ENCODE measurements at places on chromosomes 5 and 9.

GRCh38 chr9:83387401-83388185, 150.6 kb downstream of the FRMD3 start:
- DNase-seq: no peak

DNA sequence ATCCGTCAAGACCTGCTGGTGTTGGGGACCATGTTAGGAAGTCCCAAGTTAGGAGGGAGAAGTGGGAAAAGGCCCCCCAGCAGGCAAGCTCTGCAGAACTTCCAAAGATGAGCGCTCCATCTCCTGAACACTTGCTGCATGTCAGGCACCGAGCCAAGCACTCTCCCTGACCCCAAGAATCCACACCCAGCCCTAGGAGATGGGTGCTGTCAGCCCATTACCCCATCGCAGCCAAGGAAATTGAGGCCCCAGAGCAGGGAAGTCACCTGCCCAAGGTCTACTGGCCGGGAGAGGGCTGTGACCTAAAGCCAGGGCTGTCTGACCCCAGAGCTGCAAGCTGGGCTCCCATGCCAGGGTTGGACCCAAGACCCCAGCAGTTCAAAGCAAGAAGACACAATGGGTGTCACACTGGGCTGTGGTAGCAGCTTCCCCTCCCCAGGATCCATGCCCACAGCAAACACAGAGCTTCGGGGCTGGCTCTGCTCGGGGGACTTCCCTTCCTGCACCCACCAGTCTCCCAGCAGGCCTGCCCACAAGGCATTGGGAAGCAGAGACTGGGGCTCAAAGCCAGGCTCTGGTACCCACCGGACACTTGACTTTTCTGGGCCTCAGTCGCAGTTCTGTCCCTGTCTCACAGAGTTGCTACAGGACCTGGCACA, 13.5 kb downstream of the EEIG1 start:
- DNase-seq: no peak

DNA sequence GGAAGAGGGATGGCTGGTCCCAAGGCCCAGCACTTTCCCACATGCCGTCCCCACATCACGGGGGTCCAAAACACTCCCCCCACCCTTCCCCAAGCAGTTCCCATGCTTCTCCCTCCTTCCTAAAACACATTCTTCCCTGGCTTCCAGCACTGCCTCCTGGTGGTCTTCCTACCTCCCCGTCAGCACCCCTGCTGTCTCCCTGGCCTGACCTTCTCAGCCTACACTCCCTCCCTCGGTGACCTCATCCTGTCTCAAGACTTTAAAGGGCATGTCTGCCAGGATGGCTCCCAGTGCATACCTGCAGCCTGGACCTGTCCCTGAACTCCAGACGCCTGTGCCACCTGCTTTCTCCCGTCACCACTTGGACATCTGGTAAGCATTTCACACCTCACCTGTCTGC, 4.3 kb upstream of the NCS1 start:
- DNase-seq: no peak

DNA sequence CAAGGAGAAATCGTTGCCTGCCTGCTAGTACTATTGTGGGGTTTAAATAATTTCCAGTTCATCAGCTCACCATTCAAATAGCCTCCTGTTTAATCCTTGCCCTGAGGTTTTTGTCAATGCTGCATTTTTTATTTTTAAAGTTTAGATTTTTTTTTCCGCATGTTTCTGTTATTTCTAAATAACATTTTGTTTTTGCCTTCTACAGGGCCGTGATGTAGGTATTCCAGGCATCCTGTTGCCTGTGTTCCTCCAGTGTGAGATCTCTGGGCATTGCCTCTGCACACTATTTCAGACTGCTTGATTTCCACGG, 124.3 kb downstream of the HSD17B3 start:
- no peak for DNase-seq

DNA sequence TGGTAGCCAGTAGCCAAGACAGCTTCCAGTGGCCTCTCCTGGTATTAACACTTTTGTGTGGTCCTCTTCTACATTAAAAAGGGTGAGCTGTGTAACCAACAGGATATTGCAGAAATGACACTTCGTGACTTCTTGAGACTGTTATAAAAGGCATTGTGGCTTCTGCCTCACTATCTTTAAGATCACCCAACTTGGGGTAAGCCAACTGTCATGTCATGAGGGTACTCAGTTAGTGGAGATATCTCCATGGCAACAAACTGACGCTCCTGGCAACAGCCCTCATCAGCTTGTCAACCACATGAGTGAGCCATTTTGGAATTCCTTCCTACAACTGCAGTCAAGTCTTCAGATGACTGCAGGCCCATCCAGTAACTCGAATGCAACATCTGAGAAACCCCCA, 121.7 kb downstream of the DEPDC1B start:
- no peak for DNase-seq

GRCh38 chr9:116491659-116492058, 195.4 kb upstream of the TRIM32 start:
- no peak for DNase-seq

DNA sequence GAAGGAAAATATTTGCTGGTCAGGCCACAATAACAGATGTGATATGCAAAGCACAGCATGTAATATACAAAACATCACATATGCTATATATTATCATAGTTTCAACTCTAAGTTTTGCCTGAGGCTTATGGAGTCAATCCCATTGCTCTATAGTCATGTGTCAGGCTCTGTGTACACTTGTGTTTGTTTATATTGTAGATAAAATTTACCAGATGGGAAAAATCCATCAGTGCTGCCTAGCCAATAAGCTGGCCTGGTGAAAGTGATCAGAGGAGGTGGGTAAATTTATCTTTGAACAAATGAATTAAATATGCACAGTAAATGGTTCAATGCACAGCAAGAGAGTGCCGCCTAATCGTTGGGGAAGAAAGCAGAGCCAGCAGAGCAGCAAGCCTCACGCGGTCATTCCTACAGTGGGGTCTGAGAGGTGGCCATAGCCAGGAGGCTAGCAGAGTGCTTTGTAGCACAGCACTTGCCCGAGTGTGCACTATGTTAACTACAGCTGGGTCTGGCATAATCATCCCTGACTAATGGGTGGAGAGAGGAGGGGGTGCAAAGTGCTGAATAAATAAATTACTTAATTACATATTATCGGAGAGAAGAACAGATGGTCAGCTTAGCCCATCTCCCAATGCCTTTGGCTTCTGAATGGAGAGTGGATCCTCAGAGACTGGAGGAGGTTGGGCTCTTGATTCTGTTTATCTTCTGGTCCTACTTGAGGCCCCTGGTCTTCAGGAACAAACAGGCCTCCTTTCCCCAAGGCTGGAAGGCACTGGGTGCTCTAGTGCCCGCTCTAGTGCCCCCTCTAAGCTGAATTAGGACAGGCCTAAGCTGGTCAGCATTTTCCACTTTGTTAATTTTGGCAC, 153.5 kb downstream of the MAT2B start:
- no peak for DNase-seq

- no peak for DNase-seq
Observed at GRCh38 chr9:15433661-15434060, 11.0 kb downstream of the SNAPC3 start.

- no peak for DNase-seq
Observed at GRCh38 chr5:174720612-174721529, 3.5 kb upstream of the MSX2 start.

DNA sequence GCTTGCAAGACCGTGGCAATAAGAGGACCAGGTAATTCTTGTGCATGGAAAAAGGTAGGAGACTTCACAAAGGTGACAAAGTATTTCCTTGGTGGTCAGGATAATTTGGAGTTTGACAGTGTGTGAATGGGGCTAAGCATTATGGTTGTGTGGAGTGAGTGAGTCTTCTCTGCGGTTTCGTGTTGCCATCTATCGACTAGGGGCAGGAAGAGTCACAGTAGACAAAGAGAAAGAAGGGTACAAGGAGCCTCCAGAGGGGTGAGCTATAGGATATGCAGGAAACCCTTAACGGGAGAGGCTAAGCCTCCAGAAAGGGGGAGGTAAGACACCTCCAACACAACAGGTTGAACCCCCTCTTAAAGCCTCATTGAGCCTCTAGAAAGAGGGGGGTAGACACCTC, 64.0 kb upstream of the RANBP6 start:
- DNase-seq: no peak

DNA sequence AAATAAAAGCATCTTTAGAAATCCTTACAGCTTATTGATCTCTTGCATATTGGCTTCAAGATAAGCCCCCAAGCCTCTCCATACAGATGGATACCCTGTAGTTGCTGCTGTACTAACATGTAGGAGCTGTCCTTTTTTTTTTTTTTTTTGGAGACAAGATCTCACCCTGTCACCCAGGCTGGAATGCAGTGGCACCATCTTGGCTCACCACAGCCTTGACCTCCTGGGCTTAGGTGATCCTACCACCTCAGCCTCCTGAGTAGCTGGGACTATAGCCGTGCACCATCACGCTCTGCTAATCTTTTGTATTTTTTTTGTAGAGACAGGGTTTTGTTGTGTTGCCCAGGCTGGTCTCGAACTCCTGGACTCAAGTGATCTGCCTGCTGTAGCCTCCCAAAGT, 35.4 kb downstream of the SNX30 start:
- DNase-seq: no peak

DNA sequence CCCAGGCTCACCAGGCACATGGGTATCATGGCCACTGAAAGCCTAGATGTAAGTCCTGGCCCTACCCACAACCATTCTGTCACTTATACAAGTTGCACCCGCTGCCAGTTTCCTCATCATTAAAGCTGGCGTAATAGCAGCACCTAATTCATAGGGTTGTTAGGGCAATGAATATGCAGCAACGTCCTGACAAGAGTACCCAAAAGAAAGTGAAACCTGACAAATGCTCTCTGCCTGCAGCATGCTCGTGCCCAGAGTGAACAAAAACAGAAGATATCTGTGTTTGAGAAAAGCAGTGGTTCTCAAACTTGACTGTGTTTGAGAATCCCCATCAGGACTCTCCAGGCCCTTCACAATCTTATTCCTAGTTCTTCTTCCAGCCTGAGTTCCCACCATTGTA, 632.4 kb downstream of the SEMA5A start:
- DNase-seq: no peak

GRCh38 chr9:70902692-70903131, 218.7 kb downstream of the TRPM3 start:
- DNase-seq: no peak

- no peak for DNase-seq
Observed at GRCh38 chr5:137731176-137731575, 4.7 kb downstream of the KLHL3 start.

DNA sequence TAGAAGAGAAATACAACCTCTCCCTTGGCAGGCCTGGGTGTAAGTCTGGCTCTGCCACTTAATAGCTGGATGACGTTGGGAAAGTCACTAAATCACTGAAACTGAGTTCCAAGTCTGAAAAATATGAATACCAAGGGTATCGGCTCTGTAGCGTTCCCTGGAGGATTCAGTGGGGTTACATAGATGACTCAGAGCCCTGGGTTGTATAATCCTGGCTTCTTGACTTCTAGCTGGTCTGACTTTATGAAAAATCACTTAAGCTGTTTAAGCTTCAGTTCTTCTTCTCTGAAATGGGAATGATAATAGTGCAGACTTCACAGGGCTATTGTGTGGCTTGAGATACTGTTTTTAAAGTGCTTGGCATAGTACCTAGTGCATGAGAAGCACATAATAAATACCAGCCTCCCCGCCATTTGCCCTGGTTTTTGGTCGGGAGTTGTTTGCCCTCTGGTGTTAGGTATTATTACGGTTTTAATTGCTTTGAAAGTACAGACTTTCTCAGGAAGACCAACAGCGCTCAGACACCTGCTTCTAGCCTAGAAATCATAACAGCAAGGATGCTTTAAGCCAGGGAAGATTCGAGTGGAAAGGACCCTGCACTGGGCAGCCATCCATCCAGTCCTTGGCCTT, 43.0 kb downstream of the CYFIP2 start:
- DNase-seq: no peak

GRCh38 chr9:8822667-8823025, 1023.1 kb upstream of the DMAC1 start:
- no peak for DNase-seq

DNA sequence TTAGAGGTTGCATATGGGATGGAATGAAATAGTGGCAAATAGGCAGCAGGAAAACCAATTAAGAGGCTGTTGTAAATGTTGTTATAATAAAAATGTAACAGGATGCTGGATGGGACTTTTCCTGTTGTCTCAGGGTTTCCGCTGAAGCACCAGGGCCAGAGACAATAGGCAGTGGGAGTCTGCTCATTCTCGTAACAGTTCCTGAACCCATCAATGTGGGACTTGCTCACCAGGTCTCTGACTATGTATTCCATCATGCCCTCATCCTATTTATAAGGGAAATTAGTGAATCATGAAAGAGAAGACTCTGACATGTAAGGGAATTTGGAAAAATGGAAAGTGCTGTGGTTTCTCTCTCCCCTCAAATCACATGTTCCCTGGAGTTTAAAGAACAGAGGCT, 23.5 kb upstream of the SSBP2 start:
- no peak for DNase-seq

- no peak for DNase-seq
Observed at GRCh38 chr5:116747881-116748280, 173.3 kb upstream of the SEMA6A start.

- DNase-seq: no peak
Observed at GRCh38 chr5:31663519-31663918, 24.6 kb downstream of the PDZD2 start.

- no peak for DNase-seq
Observed at GRCh38 chr5:35476036-35476435, 141.6 kb upstream of the SPEF2 start.

- no peak for DNase-seq
Observed at GRCh38 chr5:138658676-138659075, 83.5 kb upstream of the HSPA9 start.

GRCh38 chr5:171351536-171352073, 36.0 kb upstream of the NPM1 start:
- no peak for DNase-seq

- DNase-seq: no peak
Observed at GRCh38 chr5:116275282-116275681, 190.5 kb downstream of the COMMD10 start.

DNA sequence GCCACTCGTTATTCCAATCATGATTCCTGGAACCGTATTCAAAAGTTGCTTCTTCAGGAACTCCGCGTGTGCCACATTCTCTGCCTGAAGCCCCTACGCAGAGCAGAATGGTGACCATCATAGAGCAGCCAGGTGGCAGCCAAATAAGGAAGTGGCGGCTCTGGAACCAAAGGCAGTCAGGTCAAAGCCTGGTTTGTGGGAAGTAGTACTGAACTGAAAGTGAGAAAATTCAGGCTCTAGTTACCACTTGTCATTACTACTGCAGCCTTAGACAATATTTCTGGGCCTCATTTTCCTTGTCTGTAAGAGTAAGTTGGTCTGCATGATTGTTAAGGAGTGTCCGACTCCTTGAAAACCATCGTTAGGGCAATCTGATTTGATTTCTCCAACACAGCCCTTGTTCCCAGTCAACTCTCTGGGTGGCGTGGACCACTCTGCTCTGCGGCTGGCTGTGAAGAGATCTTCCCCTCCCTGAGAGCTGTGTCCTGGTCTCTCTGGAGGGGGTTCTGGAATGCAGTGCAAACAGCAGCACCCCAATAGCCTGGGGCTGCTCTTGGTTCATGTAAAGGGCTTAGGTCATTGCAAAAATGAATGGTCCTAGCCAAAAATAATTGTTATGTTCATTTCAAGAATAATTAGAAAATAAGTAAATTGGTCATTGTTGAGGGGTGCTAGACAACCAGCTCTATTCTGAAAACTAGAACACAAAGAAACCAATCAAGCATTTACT, 102.4 kb downstream of the MED27 start:
- no peak for DNase-seq
